ENCODE measurements at places on chromosomes 4 and X. TPM values are rescaled to one million over a fixed set of nuclear protein-coding genes. Genes with fewer than 3 reads are reported as not detected.

DNA sequence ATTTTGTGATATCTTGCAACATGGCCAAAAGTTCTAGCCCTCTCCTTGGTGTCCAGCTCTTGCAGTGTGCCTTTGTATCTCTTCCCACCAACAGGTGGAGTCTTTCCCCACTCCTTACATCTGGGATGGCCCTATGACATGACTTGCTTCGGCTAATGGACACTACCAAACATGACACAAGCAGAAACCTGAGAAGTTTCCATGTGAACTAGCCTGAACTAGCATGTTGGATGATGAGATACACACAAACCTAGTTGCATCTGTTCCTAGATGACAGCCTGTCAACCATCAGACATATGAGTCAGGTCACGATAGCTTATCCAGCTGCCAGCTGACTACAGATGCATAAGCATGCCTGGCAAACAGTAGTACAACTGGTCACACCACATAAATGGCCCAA, 207.5 kb upstream of the FTHL17 start:
- DNase-seq = no peak

- no peak for DNase-seq
Measured at GRCh38 chrX:115233497-115234455, at the start of gene LRCH2. LRCH2 (minus strand) TSS chrX:115234096; CDS start chrX:115234041, 55 bp downstream.

The LARP1B gene
- total RNA-seq = 55.4 TPM

The DKK2 gene
- total RNA-seq = 27.3 TPM

The KCND1 gene
- total RNA-seq = 2.4 TPM

The EFNB1 gene
- total RNA-seq = 30.5 TPM

Measured in urinary bladder (tissue), 4 donors.